ENCODE measurements at places on chromosomes 13 and 19.

GRCh38 chr13:111973605-111974340 lies 93.2 kb upstream of the SOX1 start:
- no peak for DNase-seq

DNA sequence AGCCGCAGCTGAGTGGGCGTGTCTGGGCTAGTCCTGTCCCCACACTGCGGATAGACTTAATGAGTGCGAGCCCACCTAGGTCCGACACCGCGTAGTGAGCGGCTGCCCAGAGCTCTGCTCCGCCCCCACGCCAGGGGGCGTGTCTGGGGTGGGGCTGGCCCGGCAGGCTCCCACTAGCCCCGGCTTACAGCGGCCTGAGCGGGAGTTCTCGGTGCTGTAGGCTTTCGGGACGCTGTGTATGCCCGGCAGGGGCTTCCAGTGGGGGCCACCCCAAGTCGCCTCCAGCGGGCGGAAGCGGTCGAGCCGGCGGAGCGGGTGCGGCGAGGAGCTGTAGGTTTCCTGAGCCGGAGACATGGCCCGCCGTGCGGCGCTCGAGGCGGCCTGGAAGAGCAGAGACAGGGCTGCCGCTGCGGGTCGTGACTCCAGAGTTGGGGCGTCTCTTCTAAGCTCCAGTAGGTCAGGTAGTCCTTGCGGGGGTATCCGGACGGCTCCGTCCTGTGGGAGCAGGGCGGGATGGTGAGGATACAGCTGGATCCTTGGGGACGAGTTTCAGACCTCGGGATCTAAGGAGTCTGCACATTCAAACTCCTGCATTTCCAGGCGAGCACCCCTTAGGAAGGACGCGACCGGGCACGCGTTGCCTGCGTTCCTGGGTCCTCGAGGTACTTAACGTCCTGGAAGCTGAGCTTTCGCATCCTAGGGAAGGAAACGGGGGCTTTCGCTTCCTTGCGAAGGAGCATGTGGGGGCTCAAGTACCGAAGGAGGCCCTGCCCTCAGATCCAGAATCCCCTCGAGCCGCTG lies 1.2 kb downstream of the CGB7 start:
- peak; percentile 98 for DNase-seq

- no peak for DNase-seq
Observed at GRCh38 chr13:35926859-35927530, 204.2 kb downstream of the DCLK1 start.

- no peak for DNase-seq
Observed at GRCh38 chr13:110263888-110264287, 43.1 kb downstream of the COL4A1 start.

DNA sequence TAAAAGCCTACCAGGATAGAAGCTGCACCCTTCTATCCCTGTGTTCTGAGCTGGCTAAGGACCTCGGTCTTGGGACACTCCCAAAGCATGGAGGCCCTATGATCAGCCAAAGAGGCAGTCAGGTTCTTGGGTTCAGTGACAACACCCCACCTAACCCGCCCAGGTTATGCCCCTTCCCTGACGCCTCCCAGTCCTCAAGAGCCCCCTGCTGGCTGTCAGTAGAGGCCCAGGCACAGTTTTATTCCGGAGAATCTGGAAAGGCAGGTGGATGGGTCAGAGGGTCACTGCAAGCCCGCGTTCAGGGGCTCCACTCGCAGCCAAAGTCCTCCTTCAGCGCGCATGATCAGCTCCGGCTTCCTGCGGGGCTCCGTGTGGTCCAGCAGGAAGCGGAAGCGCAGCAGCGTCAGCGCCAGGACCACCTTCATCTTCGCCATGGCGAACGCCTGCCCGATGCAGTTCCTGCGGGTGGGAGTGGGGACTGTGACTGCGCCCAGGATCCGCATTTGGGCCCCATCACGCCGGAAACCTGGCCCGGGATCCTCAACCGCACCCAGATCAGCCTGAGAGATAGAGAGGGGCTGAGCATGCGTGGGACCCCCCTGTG lies 22.3 kb downstream of the OR10H3 start:
- no peak for DNase-seq

GRCh38 chr13:66995203-66995611 lies 234.9 kb downstream of the PCDH9 start:
- DNase-seq, result no peak

GRCh38 chr19:39494661-39495060 lies 4.1 kb upstream of the DLL3 start:
- no peak for DNase-seq

GRCh38 chr13:99208845-99209527 lies 8.3 kb downstream of the UBAC2 start:
- no peak for DNase-seq

DNA sequence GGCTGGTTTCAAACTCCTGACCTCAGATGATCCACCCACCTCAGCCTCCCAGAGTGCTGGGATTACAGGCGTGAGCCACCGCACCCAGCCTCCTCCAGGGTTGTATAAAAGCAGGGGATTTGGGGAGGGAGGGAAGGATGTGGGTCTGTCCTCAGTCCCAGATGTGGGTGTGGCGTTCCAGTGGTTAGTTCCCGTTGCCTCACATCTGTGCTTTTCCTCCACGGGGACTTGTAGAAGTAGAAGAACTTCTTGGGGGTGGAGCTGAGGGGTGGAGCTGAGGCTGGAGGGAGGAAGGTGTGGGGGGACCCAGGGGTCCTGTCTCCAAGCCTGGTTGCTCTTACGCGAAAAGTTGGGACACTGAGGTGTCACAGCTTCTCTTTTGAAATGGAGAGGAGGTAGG lies 514 bp upstream of the MCEMP1 start:
- DNase-seq, result no peak

GRCh38 chr13:43831088-43831487 lies 44.3 kb upstream of the ENOX1 start:
- no peak for DNase-seq

GRCh38 chr13:53856573-53857195 lies 828.1 kb downstream of the OLFM4 start:
- no peak for DNase-seq

GRCh38 chr19:16324384-16325160 lies at the start of gene KLF2:
KLF2 (plus strand) TSS chr19:16324826; CDS start chr19:16324924, 98 bp downstream.
- peak; percentile 88 for DNase-seq

GRCh38 chr19:12828494-12828893 lies 5.9 kb downstream of the RTBDN start:
- DNase-seq, result no peak

GRCh38 chr13:43584751-43585150 lies 202.0 kb downstream of the ENOX1 start:
- DNase-seq, result no peak

- DNase-seq, result no peak
Observed at GRCh38 chr13:45422731-45423292, 4.6 kb upstream of the SLC25A30 start.

GRCh38 chr13:39864221-39864620 lies 208.8 kb downstream of the COG6 start:
- DNase-seq, result no peak

DNA sequence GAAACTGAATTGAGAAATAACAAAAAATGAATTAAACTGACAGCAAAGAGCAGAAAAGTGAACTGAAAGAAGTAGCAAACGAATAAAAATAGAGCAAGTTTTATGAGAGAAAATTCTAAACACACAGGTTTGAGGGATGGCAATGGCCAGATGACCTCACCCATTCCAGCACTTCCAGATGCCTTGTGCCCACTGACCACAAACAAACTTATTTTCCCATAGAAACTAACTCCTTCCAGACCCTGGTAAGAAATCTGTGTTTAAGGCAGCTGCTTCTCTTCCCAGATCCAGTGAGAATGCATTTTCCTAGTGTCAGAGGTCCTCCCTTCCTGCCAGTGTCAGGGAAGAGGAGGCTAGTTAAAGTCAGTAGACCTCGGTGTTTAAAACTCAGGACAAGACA lies 51.7 kb downstream of the RXFP2 start:
- DNase-seq, result no peak

- no peak for DNase-seq
Observed at GRCh38 chr19:2727640-2727944, 6.4 kb upstream of the DIRAS1 start.

- DNase-seq, result no peak
Observed at GRCh38 chr19:4695224-4695731, 25.1 kb upstream of the MYDGF start.

- no peak for DNase-seq
Observed at GRCh38 chr13:95301968-95302393, 730 bp upstream of the ABCC4 start.

DNA sequence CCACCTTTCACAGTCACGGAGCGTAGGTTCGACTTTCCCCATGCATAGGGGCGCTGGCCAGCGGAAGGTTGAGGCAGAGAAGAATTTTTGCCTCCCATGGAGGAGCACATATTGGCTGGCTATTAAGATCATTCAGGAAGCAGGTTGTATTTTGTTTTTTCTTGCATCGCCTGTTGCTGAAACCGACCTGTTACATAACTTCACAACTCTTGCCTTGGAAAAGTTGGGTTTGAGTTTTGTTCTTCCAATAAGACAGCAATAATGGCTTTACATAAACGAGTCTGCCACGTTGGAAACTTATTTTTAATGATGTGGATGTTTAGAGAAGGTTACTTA lies 1.4 kb downstream of the UPF1 start:
- no peak for DNase-seq

DNA sequence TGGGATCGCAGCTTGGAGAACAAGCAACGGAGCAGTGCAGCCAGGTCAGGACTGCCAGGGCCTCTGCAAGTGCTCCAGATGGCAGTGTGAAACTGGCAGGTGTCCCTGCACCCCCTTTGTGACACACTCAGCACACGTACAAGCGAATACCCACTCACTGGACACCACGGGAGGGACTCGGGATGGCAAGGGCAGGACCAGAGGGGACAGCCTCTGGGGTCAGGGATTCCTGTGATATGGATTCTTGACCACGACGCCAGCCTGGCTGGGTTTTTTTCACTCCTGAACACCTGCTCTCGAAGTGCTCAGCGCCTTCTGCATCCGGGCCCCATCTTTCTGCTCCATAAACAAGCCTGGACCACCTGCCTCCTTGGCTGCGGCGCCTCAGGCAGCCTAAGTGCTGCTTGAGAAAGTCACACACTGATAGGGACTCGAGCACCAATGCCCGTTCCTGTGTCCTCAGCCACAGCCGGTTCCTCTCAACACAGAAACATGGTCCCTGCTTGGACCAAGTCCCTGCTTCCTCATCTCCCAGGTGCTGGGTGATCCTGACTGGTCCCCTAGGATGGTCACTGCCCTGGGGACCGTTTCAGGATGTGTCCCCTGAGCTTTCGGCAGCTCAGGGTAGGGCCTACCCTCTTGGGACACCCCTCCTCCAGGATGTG lies 22.0 kb downstream of the ELAVL1 start:
- DNase-seq, result no peak

GRCh38 chr13:66069570-66069969 lies 1160.6 kb downstream of the PCDH9 start:
- DNase-seq, result no peak

DNA sequence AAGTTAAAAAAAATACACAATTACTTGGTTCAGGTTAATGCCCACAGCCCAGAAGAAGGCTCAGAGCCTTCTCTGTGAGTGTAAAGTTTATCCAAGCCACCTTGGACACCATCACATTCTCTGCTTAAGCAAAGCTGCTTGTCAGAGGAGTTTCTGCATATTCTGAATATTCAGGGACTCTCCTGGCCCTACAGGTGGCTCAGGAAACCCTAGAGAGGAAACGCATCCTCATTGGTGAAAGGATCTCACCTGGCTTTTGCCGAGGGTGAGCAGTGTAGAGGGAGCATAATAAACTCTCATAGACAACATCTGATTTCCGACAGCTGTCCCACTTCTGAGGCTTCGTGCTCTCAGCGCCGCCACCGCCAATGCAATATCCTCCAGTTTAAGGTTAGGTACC lies 239.9 kb upstream of the TSHZ3 start:
- no peak for DNase-seq

- no peak for DNase-seq
Observed at GRCh38 chr13:74063533-74064100, 70.6 kb downstream of the KLF12 start.

GRCh38 chr13:50942630-50943311 lies 33.2 kb downstream of the RNASEH2B start:
- DNase-seq, result no peak

DNA sequence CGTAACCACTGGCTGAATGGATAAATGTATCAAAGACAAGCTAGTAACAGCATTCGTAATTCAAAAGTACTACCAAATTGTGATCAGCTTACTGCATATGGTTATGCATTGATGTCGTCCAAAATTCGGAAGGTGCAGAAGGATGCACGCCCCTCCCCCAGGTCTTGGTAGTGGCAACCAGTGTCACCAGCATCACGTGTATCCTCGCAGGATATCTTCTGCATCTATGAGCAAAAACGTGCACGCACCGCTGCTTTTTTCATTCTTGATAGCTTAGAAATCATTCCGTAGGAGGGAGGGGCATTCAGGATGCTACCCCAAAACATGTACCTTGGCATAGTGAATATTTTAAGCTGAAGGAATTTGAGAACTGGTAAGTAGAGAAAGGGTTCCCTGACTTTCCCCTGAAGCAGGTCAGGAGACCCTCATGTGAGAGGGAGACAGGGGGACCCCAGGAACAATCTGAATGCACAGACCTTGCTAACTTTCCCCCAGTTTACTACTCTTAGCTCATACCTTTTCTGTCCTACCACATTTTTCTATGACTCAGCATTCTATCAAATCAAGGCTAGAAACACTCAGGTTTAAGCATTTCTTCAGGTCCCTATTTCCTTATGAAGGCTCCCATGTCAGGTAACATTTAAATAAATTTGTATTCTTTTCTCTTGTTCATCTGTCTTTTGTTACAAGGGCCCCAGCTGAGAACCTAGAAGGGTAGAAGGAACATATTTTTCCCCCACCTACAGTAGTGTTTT lies 61.2 kb upstream of the TM9SF2 start:
- no peak for DNase-seq

DNA sequence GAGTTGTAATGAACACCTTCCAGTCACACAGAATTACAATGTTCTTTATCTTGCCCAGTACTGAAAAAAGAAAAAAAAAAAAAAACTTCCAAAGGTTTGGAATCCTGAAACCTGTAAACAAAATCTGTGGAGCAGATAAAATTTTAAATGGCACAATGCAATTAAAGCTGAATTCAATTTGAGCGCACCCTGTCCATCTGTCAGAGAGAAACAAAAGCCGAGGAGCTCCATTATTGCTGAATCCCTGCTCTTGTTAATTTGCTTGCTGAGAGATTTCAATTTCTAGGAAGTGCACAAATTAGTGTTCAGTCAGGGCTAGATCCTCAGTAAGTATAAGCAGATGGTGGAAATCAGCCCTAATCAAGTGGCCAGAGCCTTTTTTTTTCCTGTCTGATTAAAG lies 65.2 kb downstream of the DACH1 start:
- peak; percentile 10 for DNase-seq

DNA sequence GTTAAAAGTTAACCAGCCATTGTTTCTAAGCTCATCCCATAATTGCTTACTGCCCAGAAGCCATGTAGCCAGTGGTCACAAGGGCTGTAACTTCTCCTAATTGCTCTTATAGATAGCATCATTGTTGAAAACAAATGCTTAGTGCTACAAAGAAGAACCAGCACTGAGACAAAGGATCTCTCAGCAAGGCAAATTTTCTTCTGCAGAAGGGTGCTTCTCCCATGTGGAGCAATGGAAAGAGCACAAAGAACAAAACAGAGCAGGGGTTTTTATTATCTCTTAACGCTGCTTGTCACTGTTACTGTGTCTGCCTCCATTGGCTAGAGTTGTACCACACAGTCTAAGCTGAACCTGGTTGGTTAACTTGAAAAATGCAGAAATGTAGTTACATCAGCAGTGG lies 1036.8 kb downstream of the UQCRFS1 start:
- DNase-seq, result no peak

- DNase-seq, result no peak
Observed at GRCh38 chr13:44363631-44364344, 9.8 kb upstream of the SERP2 start.

- no peak for DNase-seq
Observed at GRCh38 chr19:13981021-13981420, 25.1 kb downstream of the RFX1 start.

GRCh38 chr13:31846182-31846938 lies 107.0 kb downstream of the RXFP2 start:
- peak; percentile 46 for DNase-seq

All from D721Med (cell line).